ENCODE measurements at places on chromosomes 7 and 10.

GRCh38 chr10:119652361-119652730 lies 1.2 kb downstream of the BAG3 start:
- DNase-seq: no peak

- no peak for DNase-seq
Observed at GRCh38 chr7:82017334-82017943, 247.6 kb upstream of the HGF start.

DNA sequence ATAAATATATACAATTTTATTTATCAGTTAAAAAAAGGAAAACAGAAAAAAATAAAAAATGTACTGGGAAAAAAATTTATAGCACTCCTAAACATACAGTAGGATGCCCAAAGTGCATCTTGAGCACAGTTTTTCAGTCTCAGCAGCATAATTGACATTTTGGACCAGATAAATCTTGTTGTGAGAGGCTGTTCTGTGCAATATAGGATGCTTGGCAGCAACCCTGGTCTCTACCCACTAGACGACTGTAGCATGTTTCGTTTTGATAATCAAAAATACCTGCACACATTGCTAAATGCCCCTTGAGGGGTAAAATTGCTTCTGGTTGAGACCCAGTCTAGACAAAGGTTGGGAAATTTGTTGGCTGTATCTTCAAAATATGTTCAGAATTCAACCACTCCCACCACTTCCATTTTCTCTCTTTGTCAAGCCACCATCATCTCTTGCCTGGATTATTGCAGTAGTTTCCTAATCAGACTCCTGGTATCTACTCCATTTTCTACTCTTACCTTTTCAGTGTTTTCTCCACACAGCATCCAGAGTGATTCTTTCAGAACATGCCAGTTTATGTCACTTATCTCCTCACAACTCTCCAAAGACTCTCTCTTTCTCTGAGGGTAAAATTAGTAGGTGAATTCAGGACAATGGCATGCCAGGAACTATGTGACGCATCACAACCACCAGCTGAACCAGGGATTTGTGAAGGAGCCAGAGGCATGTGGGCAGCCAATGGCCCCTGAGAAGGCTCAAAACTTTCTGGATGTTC lies 91.4 kb downstream of the GPR85 start:
- no peak for DNase-seq

DNA sequence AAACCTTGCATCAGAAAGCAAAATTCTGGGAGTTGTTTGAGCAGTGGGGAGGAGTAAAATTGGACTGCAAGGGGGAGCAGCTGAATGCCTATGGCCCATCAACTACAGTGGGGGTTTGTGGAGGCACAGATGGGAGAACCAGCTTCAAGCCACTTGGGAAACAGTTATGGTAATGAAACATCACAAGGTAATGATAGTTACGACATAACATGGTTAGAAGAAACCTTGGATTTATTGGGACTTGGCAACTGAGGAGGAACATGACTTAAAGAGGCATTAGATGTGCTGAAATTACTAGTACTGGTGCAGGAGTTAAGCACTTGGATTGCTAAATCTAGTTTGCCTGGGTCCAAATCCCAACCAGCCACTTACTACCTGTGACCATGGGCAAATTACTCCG lies 868.4 kb downstream of the KCNMA1 start:
- DNase-seq: no peak

DNA sequence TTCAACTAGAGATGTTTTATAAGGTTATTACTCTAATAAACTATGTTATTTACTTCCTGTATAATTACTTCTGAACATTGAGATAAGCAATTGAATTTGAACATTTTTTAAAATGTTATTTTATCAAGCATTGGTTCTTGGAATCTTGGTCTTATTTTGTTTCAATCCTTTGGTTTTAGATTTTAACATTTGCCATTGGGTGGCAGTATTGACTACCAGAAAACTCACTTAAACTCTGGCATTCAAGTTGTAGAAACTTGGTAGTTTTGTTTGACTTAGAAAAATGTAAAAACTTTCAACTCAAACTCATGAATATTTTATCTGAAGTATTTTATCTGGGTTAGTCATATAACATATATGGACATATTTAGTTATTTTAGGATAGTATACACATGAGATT lies 48.1 kb downstream of the ATRNL1 start:
- no peak for DNase-seq

DNA sequence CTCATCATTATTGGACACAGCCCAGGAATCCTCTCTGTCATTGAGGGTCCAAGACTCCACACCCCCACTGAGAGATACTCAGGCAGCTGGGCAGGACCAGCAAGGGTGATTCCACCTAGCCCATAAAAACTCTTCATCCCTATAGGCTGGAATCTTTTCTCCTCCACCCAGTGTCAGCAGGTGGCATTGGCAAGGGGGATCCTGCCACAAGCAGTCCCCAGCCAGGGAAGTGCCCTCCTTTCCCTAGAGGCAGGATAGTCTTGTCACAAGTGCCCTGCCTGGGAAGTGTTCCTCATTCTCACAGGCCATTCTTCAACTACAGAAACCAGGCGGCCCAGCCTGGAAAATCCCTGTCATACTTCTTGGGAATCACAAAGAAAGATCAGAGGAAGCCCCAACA lies 533.6 kb downstream of the GRID1 start:
- no peak for DNase-seq
